ENCODE measurements at places on chromosomes 11 and 22.
A peak's percentile ranks its signal among the peaks of the same experiment; 100 is the strongest.

GRCh38 chr11:8833568-8834315 is 77.2 kb upstream of the AKIP1 start:
- no peak for DNase-seq

DNA sequence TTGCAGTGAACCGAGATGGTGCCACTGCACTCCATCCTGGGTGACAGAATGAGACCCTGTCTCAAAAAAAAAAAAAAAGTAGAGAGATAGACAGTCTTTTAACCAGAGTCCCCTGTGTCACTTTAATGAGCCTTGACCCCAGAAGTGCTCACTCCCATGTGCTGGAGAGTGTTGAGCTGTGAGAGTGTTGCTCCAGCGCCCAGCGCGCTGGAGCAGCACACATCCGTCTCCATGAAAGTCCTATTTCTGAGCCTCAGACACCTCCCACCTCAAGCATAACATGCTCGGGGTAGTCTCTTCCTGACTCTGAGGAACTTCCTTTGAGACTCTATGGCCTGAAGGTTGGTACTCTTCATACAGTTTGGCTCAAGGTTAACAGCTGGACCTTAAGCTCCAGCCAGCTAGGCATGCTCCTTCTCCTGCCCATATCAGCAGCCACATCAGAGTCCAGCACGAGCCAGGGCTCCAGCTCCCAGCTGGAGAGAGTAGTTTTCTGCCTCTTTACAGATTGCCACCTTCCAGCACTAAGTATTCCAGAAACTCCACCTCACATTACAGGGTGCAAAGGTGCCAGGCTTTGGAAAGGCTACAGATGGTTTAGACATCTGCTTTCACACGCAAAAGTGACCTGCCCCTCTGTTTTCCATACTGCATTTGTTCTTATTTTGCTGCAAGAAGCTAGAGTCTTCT is 29.4 kb upstream of the UBASH3B start:
- no peak for DNase-seq

DNA sequence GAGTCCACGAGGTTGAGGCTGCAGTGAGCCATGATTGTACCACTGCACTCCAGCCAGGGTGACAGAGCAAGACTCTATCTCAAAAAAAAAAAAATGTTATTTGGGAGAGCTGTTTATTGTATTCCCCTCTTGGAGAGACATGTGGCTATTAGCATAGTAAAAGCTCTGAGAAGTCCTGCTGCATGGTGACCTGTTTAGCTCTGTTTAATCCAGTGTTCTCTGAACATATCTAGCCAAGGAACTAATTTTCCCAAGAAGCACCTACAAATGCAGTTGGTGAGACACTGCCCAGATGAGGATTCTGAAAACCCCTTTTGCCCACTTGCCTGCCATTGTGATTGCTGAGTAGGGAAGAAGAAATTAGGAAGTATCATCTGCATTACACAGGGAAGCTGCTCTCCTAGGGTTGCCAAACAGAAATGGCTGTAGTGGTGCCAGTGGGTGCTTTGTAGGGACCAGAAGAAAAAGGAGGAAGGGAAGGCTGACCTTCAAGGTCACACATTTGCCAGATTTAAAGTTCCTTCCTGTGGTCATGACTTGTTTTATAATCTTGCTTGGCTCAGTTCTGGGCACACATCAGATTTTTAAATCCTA is 15.7 kb downstream of the TIMP3 start:
- DNase-seq: no peak

DNA sequence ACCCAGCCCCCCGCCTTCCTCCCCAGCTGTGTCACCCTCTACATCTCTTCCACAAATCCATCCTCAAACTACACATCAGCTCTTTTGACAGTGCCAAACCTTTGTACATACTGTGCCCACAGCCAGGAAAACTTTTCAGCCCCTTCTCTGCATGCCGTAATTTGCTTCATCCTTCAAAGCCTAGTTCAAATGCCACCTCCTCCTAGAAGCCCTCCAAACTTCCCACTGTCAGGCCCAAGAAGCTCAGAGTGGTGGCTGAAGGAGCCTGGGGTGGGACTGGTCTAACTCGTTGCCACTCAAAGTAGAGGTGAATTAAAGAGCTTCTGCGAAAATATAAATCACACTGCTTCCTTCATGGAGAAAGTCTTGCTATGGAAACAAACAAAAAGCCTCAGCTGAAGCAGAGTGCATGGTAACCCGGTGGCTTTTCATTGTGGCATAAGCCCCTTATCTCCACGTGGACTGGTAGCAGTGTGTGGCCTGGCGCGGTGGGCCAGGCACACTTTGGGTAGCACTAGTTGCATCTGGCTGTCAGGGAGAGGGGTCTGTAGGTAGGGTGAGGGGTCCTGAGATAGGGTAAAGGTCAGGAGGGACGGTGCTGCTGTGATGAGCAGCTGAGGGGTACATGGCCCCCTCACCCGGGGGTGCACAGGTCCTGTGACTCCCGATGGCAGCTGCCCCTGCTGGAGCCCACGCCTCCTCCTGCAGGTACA is 76.9 kb downstream of the MYO7A start:
- no peak for DNase-seq

- no peak for DNase-seq
These were observed 597 bp downstream of the RPUSD4 start for GRCh38 chr11:126210871-126211235.

DNA sequence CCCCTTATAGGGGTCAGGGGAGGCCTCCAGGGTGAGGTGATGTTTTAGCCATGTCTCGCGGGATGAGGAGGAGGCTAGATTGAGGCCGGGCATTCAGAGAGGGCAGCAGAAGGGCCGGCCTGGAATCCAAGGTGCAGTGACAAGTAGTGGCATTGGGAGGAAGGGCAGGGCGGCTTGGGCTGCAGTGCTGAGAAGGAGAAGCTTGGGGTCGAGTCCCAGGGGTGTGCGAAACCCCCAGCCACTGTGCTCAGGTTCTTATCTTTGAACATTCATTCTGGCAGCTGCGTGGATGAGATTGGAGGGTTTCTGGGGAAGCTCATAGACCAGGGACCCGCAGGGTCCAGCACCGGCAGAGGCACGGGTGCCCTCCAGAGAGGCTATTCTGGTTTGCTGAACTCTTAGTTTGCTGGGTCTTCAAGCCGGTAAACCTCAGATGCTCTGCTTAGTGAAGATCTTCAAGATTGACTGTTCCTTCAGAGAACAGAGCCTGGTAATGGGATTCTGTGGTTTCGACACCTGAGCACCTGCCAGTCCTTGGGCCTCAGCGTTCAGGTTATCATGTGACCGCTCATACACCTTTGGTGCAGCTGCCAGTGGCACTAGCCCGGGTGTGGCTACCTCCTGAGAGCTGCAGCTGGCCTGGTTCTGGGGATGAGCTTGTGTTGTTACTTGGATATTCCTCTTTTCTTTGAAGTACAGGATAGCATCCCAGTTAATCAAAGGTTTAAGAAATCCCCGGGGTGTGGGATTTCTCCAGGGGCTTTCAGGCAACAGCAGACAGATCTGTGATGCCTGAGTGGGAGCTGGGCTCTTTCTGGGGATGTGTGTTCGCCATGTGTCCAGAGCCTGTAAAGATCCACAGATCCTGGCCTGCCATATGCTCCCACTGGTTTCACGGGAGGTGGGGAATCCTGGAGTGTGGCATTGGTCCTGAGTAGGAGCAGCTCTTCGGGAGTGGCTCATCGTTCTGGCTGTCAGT is 152.8 kb downstream of the TBC1D22A start:
- DNase-seq: peak; percentile 47

DNA sequence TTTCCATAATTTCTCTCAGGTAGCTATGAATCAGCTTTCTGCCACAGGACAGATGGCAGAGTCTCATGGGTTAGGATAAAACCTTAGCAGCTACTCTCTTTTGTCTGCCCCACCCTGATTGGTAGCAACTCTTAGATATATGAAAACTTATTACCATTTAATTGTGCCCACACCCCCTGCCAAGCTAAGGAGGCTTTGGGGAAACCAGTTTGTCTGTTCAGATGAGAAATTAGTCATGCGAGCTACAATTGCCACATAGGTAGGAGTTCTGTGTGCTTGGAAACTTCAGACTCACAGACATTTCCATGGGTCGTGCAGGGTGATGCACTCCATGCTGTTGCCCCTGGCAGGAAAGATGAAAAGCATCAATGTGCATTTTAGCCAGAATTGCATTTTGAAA is 39.9 kb downstream of the CD44 start:
- no peak for DNase-seq

DNA sequence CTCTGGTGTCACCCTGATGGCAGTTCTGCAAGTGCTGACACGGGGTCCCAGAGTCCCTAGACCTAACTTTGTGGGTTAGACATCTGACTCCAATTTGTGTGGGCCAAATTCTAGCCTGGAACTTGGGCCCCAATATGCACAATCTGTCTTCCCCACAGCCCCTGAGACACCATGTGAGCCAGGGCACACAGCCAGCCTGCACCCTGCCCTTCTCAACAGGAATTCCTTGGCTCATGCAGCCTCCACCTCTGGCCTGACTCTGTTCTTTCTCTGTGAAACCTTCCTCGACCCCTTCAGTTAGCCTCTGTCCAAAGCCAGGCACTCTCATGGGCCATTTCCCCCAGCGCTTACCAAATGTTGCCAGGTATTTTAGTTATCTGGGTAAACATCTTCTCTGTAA is 59.1 kb upstream of the POU2AF1 start:
- no peak for DNase-seq

DNA sequence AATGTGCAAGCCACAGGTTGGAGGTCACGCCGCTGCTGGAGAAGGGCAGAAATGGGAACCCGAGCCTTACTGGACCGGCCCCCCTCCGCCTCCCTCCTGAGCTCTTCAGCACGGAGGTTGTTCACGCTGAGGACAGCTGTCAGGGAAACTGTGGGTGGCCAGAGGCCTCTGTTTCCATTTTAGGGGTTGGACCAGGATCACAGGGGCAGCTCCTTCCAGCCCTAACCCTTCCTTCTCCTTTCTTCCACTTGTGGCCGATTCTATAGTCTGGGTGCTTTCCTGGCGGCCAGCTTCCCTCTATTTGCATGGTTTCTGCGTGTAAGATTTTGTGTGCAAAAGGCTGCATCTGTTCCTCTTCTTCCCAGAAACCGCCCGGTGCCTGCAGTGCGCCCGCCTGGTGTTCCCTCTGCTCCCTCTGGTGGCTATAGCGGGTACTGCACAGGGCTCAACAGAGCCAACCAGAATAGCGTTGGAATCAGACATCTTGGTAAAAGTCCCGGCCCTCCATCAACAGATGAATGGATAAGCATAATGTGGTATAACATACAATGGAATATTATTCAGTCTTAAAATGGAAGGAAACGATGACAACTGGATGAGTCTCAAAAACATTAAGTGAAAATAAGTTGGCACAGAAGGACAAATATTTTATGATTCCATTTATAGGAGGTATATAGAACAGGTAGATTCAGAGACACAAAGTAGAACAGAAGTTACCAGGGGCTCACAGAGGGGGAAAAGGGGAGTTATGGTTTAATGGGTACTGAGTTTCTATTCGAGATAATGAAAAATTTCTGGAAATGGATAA is 8.4 kb upstream of the SLC22A8 start:
- DNase-seq: peak; percentile 34

DNA sequence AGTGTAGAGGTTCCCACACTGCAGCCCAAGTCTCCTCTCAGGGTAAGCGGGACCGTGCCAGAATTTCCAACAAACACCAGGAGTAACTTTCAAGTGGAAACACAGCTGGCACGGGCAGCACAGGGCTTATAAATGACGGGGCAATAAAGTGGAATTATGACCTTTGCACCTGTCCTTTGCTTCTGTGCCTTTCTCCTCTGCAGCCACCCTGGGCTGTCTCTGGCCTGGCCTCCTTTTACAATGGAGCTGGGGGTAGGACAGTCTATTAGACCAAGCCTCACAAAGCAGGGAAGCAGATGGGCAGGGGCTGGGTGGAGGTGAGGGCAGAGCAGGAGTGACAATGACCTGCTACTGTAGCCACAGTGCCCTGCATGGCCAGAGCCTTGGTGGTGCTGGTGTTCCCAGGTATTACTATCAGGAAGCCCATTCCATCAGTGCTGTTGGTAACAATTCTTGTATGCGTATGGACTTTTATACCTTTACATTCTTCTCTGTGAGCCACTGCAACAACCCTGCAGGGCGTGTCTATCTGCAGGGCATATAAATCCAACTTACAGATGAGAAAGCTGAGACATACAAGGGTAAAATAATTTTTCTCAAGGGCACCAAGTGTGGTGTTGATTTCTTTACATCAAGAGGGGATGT is 387.8 kb downstream of the CTTN start:
- no peak for DNase-seq

DNA sequence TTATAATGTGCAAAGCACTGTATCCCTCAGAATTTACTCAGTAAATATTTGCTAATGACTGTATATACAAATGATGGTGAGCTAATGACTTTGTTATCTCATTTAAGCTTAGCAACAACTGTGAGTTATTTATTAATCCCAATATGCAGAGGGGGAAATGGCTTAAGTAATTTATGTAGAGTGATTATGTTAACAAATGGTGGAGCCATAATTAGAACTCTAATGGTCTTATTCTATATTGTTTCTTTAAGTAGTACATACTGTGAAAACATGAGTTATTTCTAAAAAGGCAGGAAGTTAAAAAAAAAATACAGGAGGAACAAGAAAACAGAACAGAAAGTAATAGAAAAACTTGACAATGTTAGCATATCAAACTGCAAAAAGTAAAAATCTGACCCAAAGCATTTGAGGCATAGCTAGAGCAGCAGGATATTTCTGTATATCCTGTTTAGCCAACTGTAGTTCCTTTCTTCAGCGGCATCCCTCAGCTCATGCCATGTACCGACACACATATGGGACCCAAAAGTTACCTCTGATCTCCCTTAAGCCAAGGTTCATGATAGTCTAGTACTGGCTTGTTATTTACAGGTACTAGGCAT is 94.2 kb downstream of the FCHSD2 start:
- no peak for DNase-seq

Data from DMS153 (cell line).